ENCODE measurements at places on chromosomes 12 and 14. TPM values are rescaled to one million over a fixed set of nuclear protein-coding genes. Genes with fewer than 3 reads are reported as not detected.

PGF gene
- 8.6 TPM for total RNA-seq

HRK gene
- total RNA-seq: not detected

SRRM4 gene
- not detected for total RNA-seq

SLC38A4 gene
- total RNA-seq: 5.1 TPM

FKBP4 gene
- 32.0 TPM for total RNA-seq

RASAL1 gene
- total RNA-seq: not detected

REC8 gene
- 0.87 TPM for total RNA-seq

OLR1 gene
- total RNA-seq: not detected

CIROP gene
- not detected for total RNA-seq

CYP27B1 gene
- total RNA-seq: 0.26 TPM

GPR84 gene
- total RNA-seq: under 0.01 TPM

PZP gene
- total RNA-seq: 0.11 TPM

MYF6 gene
- total RNA-seq: not detected

C12orf60 gene
- 1.3 TPM for total RNA-seq

ADAMTS20 gene
- total RNA-seq: not detected

TMEM19 gene
- 40.9 TPM for total RNA-seq

CHPT1 gene
- 23.6 TPM for total RNA-seq

P2RX4 gene
- 103 TPM for total RNA-seq

FOXN4 gene
- not detected for total RNA-seq

Measured in dermis lymphatic vessel endothelial cell (primary cell).